Stimulated activated CD8-positive, alpha-beta memory T cell treated with anti-CD3 and anti-CD28 coated beads, Interleukin-7, amount 100 ng/mL, for 1 hour (primary cell): ENCODE measurements at places on chromosomes 3 and 15.

- no peak for DNase-seq
These were observed 51.7 kb upstream of the HES1 start for GRCh38 chr3:194084284-194084683.

DNA sequence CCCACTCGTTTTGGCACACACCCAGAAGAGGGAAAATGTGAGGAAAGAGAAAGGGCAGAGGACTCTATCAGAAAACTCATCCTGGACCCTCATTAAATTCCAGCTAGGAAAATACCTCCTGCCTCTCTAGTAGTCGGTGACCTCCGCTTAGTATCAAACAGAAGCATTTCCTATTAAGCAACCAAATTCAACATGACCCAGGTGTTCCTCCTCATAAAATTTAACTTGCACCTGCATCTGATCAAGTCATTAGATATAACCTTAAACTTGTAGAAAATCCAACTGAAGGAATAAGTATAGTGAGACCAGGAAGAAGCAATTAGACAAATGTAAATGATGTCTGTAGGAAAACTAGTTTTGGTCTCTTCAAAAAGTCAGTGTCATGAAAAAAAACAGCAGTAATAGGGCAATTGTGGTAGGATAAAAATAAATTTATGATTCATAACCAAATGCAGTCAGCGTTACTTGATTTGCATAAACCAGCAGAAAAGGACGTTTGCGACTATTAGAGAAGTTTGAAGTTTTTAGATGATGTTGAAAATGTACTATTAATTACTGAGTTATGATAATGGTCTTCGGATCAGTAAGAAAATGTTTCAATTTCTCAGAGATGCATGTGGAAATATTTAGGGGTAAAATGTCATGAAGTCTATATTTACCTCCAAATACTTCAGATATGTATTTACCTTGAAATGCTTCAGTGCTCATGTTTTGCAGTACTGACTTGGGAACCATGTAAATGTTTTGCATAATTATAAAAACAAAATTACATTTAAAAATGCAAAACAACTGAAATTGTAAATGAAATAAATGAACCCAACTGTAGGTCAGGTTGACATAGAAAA is 44.6 kb downstream of the LDHAL6B start:
- DNase-seq: no peak

GRCh38 chr15:91867581-91868026 is 14.1 kb downstream of the SLCO3A1 start:
- no peak for DNase-seq

DNA sequence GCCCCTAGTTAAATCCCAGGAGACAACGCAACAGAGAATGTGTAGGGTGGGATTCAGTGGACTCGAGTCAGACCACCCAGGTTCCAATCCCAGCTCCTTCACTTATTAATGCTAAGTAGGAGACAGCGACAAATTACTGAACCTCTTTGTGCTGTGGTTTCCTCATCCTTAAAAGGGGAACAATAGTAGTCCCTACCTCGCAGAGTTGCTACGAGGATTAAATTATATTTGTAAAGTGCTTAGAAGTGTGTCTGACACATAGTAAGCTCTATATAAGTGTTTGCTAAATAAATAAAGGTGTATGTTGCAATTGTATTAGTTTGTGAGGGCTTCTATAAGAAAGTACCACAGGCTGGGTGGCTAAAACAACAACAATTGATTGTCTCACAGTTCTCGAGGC is 58.0 kb upstream of the PPARG start:
- DNase-seq: no peak

DNA sequence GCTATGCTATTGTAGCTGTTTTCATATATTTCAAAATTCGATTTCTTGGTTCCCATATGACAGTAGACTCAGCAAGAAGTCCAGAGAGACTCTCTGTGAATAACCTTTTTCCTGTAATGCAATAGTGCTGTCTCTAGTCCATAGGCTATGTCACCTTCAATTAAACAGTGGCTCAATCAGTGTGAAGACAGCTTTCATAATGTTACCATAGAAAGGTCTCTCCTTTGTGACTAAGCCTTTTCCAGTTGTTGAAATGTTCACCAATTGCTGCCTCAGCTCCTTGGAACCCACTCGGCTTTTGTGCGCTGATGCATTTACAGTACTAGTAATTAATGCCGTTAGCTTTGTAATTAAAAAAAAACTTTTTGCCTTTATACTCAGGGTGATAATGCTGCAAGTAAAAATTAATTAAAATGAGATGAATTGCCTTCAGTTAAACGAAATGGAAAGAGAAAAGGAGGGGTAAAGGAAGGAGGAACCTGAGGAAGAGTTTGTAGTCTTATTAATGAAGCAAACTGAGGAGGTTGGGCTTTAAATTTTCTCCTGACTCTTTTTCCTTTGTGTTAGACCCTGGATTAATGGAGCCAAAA is 214.8 kb downstream of the LSAMP start:
- no peak for DNase-seq

GRCh38 chr3:112459750-112460149 is 39.5 kb downstream of the BTLA start:
- no peak for DNase-seq

GRCh38 chr3:170203457-170203856 is 18.8 kb upstream of the PRKCI start:
- no peak for DNase-seq

GRCh38 chr3:170723241-170723640 is 137.4 kb upstream of the SLC7A14 start:
- no peak for DNase-seq

DNA sequence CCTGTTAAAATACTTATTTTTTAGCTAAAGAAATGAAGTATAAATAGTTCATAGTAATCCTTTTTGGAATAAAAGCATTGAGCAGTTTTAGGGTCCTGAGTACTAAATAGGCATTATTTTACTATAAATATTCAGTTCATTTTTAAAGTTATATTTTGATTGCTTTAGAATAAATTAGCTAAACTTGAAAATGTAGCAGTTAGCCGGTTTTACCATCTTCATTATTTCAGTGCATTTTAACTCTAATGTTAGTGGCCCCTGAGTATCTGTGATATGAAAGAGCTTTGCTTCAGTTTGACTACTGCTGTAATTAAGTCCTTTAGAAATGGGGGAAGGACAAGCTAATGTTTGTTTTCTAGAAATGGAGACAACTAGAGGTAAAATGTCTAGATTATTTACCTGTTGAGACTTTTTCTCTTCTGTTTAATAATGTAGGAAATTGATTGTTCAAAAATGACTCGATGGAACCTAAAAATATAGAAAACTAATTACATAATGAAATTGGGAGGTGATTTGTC is 3.6 kb downstream of the SMC4 start:
- DNase-seq: no peak

DNA sequence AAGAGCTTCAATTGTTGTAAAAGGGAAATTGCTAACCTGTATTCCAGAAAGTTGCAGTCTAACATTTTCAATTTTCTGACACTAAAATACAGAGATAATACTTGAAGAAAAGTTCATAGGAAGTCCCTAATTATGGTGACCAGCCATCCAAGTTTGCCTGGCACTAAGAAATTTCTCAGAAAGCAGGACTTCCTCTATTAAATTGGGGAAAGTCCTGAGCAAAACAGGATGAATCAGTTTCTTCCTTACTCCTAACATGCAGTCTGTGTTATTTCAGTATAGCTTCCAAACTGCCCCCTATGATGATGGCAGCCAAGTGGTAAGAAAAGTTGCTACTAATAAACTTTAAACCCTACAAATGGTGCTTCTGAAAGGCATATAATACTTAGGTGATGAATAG is 133.5 kb upstream of the SGO1 start:
- no peak for DNase-seq

- DNase-seq: no peak
These were observed 14.2 kb upstream of the MAGI1 start for GRCh38 chr3:66052721-66053549.

GRCh38 chr3:126661532-126662364 is 6.8 kb upstream of the TXNRD3 start:
- DNase-seq: no peak

- DNase-seq: no peak
These were observed 38.2 kb downstream of the GLB1 start for GRCh38 chr3:33058765-33059164.

DNA sequence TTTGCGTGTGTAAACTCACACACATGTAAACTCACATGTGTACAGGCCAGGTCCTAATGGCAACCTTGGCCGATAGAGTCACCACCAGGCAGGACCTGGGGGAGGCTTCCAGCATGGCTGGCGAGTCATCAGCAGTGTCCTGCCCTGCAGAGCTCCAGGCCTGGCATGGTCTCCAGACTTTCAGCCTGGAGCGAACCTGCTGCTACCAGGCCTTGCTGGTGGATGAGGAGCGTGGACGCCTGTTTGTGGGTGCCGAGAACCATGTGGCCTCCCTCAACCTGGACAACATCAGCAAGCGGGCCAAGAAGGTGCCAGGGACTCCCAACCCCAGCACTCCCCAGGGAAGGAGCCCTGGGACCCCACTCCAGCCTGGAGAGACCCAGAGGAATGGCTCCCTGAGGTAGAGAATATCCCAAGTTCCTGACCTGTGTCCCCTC is 1.0 kb downstream of the SEMA3B start:
- DNase-seq: no peak

DNA sequence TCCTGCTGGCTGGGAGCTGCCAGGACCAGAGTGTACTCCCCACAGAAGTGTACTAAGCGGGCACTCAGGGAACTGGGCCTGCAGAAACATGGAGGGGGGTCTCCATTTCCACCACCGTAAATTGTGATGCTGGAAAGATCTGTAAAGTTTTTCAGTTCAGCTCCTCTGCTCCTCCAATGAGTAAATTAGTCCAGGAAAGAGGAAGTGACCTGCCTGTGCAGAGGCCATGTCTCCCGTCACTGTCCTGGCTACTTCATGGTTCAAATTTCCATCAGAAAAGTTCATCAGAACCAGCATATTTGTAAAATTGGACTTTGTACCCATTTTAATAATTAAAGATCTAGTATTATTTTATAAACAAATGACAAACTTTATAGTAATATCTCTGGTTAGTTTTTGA is 226.7 kb upstream of the THBS1 start:
- DNase-seq: no peak

- no peak for DNase-seq
These were observed 53.1 kb upstream of the ULK4 start for GRCh38 chr3:42014921-42015533.

DNA sequence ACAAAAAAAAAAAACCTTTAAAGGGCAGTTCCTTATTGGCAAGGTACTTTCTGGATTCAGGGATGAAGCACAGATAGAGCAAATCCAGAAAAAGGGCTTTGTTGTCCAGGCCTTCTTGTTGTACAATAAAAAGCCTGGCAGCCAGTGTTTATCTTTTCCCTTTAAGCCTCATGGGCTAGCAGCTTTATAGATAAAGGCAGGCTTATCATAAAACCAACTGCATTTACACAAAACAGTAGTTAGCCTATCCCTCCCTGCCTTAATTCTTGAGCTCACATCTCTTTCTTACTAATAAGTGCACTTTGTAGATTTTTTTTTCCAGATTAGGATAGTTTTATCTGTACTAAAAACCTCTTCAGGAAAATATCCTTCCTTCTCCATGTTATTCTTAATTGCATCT is 662.8 kb upstream of the CCDC54 start:
- DNase-seq: no peak

DNA sequence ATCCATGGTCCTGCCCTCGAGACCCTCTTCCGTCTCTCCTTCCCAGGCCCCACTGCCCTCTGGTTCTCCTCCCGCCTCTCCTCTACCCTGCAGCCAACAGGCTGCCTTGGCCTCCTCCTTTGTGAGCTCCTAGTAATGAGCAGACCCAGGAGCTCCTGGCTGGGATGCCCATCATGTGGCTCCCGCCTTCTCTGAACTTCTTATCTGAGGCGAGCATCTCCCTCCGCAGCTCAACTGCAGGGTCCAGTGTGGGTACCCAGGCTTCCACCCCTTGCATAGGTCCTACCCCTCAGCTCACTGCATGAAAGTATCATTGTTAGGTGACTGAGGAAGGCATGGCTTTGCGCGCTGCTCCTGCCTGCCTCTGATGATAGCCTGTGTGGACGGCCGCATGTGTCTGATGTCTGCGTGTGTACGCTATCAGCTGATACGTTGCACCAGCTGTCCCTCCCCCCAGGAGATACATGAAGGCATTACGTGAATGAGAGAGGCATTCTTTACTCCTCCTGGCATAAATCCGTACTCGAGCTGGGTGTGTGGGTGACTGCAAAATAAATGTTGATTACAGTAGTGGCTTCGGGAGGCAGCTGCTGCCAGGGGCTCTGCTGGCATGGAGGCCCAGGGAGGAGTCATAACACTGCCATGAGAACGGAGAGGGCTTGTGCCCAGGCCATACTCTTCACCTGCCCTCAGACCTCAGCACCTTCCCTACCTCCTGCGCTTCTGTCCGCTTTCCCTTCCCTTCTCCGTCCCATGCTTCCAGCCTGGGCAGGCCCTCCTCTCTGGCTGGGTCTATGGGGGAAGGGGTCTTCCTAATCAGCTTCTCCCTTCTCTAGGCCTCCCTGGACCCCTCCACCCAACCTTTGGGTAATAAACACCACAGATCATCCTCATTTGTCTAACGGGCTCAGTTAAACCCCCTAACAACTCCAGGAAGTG is 48.8 kb downstream of the ZNF710 start:
- DNase-seq: no peak

DNA sequence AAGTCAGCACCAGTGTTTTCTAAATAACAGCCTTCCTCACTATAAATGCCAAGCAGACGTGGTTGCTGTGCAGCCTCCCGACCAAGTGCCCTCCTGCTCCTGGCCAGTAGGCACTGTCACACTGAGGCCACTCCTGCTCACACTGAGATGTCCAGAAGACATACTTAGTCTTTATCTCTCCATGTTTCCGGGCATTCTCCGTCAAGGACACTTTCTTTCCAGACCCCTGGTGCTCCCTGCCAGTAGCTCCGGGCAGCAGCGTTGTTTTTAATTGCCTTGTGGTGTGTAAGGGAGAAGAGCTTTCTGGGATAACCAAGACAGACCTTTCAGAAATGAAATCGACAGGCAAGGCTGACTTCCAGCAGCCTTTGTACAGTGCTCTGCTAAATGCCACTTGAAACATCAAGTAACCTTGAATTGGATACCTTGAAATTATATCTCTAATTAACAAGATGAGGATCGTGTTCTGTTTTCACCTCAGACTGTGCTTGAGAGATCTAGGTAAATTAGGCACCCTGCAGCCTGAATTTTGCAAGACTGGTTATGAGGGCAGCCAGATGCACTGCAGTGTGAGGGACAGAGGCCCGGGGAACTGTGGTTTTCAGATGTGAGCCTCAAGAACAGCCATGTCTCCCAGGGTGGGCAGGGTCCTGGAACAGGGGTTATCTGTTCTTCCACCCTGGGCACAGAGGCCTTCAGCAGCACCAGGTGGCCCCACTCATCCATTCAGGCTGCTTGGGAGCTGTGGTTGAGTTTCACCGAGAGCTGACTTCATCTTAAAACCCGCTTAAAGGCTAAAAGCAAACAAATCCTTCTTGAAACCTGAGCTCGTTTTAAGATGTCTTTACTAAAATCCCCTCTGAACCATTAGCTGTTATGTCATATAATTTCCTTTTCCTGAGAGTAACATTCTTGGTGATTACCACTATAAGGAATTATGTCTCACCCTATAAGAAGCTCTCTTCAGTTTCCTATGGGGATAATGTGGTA is 105.5 kb upstream of the IL12A start:
- no peak for DNase-seq

GRCh38 chr15:89888214-89888804 is 5.5 kb downstream of the AP3S2 start:
- no peak for DNase-seq

GRCh38 chr3:17176757-17177156 is 292.0 kb downstream of the PLCL2 start:
- DNase-seq: no peak
